ENCODE measurements at places on chromosomes 13 and 19.

DNA sequence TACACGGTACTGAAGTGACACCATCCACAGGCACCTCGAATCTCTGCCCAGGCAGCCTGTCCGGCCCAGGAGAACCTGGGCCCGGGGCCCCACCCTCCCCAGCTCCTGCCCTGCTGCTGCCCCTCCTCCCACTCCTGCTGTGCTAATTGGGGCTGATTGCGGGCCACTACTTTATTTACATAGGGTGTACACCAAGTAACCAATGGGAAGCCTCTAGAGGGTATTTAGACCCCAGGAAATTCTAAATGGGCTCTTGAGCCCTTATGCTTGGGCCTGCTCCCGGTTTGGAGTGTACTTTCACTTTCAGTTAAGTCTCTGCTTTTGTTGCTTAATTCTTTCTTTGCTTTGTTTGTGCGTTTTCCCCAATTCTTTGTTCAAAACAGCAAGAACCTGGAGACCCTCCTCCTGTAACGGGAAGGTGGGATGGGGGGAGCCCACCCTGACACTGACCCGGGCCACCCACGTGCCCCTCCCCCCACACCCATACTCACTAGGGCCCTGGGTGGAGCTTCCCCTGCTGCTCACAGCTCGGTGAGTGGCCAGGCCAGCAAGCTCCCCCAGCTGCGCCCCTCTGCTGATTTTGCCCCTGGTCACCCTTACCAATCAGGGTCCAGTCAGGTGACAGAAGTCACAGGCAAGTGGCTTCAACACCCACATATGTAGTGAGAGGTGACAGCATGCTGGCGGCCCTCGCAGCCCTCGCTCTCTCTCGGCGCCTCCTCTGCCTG is 9.4 kb downstream of the SCGB2B2 start:
- no peak for DNase-seq

DNA sequence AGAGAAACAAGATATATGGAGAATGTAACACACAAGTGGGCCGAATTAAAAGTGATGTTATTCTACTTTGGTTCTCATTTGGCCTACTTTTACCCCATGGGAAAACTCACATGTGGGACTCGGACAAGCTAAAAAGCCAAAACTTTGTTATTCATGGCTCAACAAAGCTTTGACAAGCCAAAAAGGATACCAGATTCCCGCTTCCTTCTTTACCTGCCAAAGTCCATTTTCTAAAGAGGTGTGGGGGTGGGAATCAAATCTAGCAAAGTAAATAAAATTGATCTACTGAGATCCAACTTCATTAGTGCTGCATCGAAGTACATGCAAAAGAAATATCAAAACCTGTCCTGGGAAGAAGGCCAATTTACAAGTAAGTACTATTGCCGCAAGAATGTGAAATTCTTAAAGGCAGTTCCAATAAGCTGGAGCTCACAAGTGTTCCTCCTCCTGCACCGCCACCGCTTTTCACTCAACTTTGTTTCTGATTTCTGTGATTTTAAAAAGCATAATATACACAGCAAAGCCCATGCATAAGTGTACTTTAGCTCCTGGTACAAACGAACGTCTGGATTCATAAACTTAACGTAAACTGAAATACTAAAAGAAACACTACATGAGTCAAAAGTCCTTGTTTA is 1.1 kb downstream of the LNX2 start:
- DNase-seq, result peak; percentile 21

- DNase-seq, result no peak
These were observed 116.2 kb upstream of the FREM2 start for GRCh38 chr13:38570706-38571105.

GRCh38 chr13:21150013-21150412 is 26.3 kb downstream of the SKA3 start:
- no peak for DNase-seq

DNA sequence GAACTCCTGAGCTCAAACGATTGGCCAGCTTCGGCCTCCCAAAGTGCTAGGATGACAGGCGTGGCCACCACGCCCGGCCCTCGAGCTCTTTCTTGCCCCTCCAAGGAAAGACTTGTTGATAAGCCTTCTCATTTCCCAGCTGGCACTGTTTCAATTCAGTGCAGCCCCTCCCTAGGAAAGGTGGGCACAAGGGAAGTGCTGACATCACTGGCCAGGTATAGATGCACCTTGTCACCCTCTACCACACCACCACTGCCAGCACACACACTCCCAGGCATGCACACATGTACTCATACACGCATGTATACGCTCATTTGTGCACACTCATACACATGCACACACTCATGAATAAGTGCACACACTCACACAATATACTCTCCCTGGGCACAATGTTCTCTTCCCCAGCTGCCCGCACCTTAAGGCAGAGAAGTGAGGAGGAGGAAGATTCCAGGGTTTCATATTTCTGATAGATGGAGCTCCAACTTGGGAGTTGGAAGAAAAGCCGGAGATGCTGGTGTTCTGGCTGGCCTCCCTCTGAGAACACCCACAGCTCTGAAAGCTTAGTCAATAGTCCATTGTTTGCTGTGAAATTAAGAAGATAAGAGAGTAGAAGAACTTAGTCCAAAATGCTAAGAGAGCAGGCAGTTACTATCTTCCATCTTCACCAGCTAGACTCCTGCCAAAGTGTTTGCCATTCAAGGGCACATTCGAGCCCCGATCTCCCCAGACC is 196.7 kb downstream of the FOXO1 start:
- no peak for DNase-seq

GRCh38 chr19:34793565-34793964 is 20.6 kb upstream of the ZNF599 start:
- no peak for DNase-seq

GRCh38 chr13:98927951-98928927 is 49.6 kb downstream of the DOCK9 start:
- peak; percentile 90 for DNase-seq

DNA sequence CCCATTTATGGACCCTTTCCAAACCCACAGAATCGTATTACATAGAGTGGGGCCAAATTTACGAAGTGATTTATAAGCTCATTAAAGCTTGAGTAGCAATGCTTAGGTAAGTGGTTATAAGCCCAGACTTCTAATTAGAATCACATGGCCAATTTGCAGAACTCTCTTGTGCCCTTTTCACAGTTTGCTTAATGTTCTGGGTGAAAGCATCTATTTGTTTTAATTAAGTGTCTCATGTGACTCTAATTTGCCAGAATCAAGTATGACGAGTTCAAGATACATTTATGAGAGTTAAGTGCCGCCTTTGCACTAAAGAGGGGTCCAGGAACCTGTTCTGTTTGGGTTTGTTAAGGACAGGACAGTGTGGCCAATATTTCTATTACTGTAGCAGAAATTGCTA is 46.0 kb upstream of the ZNF681 start:
- DNase-seq, result no peak

- DNase-seq, result no peak
These were observed 65.7 kb downstream of the ZNF536 start for GRCh38 chr19:30437869-30438268.

DNA sequence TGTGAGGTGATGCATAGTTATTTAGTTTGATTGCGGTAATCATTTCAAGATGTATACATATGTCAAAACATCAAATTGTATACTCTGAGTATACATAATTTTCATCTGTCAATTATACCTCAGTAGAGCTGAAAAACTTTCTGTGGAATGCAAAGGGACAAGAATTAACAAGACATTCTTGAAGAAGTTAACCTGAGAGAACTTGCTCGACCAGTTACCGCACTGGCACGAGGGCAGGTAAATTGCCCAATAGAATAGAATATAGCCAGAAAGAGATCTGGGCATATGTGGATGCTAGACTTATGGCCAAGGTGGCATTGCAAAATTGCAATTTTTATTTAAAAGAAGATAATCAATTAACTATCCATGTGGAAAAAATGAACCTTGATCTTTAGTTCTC is 42.3 kb upstream of the GJB6 start:
- no peak for DNase-seq
